ENCODE measurements at places on chromosomes 5 and 9.

DNA sequence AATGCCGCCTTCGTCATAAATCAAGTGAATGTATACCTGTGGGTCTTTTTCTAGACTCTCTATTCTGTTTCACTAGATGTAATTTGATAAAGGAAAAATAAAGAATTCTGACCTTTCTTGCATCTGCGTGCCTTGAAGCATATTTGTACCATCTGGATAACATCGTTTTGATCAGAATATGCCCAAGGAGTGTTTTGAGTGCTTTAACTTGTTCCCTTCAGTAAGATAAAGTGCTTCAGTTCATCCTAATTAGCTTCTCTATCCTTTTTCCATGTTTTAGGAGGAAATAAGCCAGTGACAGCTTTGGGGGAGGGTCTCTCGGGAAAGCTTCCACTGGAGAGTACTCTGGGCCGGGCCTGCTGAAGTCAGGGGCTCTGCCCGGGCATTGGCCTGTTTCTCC lies 113.5 kb upstream of the DAP start:
- DNase-seq = no peak

- no peak for DNase-seq
These were observed 185.5 kb downstream of the RGS3 start for GRCh38 chr9:113649054-113649453.

GRCh38 chr9:70054521-70054920 lies 10.9 kb downstream of the MAMDC2 start:
- DNase-seq = no peak

DNA sequence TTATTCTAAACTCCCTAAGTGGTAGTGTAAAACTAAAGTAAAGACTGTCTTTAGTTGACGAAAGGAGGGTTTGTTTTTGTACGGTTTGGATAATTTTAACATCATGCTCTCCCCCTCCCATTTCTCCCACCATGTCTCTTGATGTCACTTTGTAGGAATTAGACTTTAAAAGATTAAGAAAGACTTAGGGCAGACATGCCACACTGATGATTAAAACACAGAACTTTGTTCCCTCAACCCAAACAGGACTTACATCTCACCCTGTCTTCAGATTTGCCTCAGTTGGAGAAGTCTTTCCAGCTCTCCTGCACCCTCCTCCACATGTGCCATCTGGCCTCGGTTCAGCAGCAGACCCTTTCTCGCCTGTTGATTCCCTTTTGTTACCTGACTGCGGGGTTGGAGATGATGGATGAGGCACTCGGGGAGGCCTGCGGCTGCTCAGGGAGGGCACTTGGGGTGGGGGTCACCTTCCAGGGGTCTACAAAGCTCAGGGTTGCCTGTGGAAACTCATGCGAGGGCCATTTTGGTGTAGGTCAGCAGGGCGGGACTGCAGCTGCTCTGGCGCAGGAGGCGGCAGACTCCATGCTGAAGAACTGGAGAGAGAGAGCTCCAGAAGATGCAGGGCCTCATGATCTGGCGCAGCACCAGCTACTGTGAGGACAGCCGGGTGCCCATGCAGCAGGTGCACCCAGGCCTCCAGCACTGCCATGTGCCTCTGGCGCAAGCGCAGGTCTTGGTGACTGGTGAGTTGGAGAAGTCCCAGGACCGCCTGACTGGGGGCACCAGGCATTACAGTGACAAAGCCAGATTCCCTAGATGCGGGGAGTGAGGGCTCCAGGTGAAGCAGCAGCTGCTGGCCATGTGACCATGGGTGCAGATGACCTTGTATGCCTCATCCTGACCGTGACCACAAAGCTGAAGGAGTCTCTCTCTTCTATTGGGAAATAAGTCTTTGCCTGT lies 24.5 kb upstream of the EXOC3 start:
- DNase-seq = no peak

- no peak for DNase-seq
These were observed 68.8 kb upstream of the APC start for GRCh38 chr5:112668911-112669310.

GRCh38 chr5:78821536-78822021 lies 163.5 kb downstream of the ARSB start:
- no peak for DNase-seq

DNA sequence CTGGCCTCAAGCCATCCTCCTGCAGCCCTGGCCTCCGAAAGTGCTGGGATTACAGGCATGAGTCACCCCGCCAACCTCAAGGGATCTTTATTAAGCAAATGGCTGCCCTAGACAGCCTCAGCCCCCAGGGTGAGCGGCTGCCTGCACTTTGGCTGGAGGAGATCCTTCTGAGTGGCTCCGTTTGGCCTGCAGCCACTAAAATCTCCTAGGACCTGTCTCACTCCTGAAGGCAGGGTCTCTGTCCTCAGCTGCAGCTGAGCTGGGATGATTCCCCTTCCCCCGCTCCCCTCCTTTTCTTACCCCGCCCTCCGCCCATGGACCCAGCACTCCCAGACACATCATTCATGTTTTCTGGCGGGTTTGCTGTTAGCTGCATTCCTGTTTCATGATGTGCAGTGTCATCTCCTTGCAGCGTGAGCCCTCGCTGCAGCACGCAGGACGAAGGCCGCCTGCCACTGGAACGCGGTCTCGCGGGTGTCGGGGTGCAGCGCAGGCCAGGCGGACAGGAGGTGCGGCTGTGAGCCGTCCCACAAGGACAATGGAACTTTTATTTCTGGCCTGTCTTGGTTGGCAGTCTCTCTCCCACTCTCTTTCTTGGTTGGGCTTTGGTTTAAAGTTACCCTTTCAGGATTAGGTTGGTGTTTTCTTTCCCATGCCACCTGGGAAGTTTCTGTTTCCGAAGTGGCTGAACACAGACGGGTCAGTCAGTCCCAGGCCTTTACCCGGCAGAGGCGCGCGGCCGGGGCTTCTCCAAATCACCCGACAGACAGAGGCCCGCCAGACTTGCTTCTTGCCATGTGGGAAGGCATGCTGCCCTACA lies 137.1 kb downstream of the FOXD1 start:
- no peak for DNase-seq

DNA sequence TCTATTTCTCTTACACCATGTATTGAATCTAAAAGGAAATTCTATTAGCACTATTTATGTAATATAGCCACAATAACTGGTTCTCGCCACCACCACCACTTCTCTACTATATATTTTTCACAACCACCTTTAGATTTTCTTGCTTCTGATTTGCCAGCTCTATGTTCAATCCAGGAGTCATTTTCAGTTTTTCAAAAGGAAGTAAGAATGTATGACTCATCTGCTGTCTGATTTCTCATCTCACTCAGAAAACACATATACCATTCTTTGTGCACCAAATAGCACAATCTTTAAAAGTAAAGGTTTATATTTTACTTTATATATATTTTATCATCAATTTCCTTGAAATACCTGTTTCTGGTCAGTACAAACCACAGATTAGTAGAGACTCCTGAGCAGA lies 1127.5 kb downstream of the TAF11L14 start:
- DNase-seq = no peak

GRCh38 chr9:86854898-86855523 lies 92.3 kb downstream of the GAS1 start:
- no peak for DNase-seq

- DNase-seq = no peak
These were observed 107.0 kb downstream of the CDH6 start for GRCh38 chr5:31300501-31300900.

- DNase-seq = no peak
These were observed 431.9 kb downstream of the DMAC1 start for GRCh38 chr9:7367726-7368125.
